ENCODE measurements at places on chromosomes 4 and X.

GRCh38 chr4:89570931-89571330 lies 263.3 kb upstream of the GPRIN3 start:
- no peaks in the 10 kb centered on the region for H3K4me1 ChIP-seq
- H3K4me3 ChIP-seq = no peak overlapping the region
- peaks cover 6% of the 10 kb centered on the region for H3K27me3 ChIP-seq
- H3K36me3 ChIP-seq = no peaks in the 10 kb centered on the region
- no peak for DNase-seq

- H3K27ac ChIP-seq = no peak overlapping the region
- H3K36me3 ChIP-seq = no peaks in the 10 kb centered on the region
- no peak overlapping the region for H3K4me3 ChIP-seq
- DNase-seq = no peak
- H3K27me3 ChIP-seq = no peaks in the 10 kb centered on the region
- no peaks in the 10 kb centered on the region for H3K4me1 ChIP-seq
These were observed 907.6 kb upstream of the EPHA5 start for GRCh38 chr4:66577922-66578321.

- no peak overlapping the region for H3K27ac ChIP-seq
- H3K27me3 ChIP-seq = peaks cover 7% of the 10 kb centered on the region
- peaks cover 12% of the 10 kb centered on the region for H3K4me1 ChIP-seq
- no peak overlapping the region for H3K4me3 ChIP-seq
These were observed 34.0 kb upstream of the PACRGL start for GRCh38 chr4:20666012-20666860.

- H3K27ac ChIP-seq = no peak overlapping the region
- no peaks in the 10 kb centered on the region for H3K4me1 ChIP-seq
- H3K36me3 ChIP-seq = no peaks in the 10 kb centered on the region
- no peaks in the 10 kb centered on the region for H3K27me3 ChIP-seq
These were observed 125.2 kb downstream of the AREG start for GRCh38 chr4:74570095-74570494.

GRCh38 chr4:68245594-68245993 lies at the start of gene TMPRSS11B:
Gene TMPRSS11B (minus strand): TSS chr4:68245694. CDS start chr4:68245558, 136 bp downstream.
- DNase-seq = no peak
- H3K27me3 ChIP-seq = no peaks in the 10 kb centered on the region
- no peak within 1 kb of the TSS for H3K4me3 ChIP-seq
- H3K27ac ChIP-seq = no peak within 1 kb of the TSS
- peaks cover 13% of the 10 kb centered on the region for H3K4me1 ChIP-seq
- H3K36me3 ChIP-seq = peaks cover 2% of the 10 kb centered on the region

DNA sequence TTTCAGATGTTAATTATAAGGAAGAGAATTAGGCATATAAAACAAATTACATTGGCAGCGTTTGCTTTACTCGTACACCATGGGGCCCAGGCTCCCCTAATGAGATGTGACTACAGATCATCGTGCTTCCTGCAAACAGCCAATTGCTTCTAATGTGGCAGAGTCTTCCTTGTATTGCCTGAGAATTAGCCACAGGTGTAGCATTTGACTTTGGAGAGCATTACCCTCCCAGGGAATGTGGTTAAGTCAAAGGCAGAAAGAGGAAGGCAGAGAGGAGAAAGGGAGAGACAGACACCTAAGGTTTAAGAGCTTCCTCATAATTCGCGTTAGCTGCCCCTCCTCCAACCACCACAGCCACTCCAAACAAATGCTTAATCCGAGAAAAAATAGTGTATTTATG lies 97.0 kb downstream of the MID1IP1 start:
- no peaks in the 10 kb centered on the region for H3K36me3 ChIP-seq
- no peak for DNase-seq
- H3K4me3 ChIP-seq = no peak overlapping the region
- no peaks in the 10 kb centered on the region for H3K4me1 ChIP-seq

- H3K27ac ChIP-seq = no peak overlapping the region
- H3K4me3 ChIP-seq = no peak overlapping the region
These were observed 49.2 kb downstream of the PJA1 start for GRCh38 chrX:69116077-69116476.

DNA sequence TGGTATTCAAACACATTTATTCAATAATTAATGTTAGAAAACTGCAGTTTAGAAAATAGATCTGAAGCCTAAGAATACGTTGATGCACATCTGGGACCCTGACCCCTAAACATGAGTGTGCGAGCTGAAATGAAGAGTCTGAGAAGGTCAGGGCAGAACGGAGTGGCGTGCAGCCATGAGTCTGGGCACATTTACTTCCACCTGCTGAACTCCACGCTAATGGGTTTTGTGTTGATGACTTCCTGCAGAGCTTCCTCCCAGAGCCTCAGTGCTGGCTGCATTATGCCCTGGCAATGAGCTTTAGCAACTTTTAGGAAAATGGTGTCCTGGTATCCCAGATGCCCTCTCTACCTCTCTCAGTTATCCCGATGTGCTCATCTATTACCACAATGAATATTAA lies 53.1 kb downstream of the FAM114A1 start:
- no peak overlapping the region for H3K27ac ChIP-seq
- H3K27me3 ChIP-seq = no peaks in the 10 kb centered on the region
- no peak for DNase-seq

GRCh38 chr4:117385526-117385925 lies 300.1 kb upstream of the TRAM1L1 start:
- no peak overlapping the region for H3K4me3 ChIP-seq
- no peaks in the 10 kb centered on the region for H3K4me1 ChIP-seq
- H3K27me3 ChIP-seq = no peaks in the 10 kb centered on the region
- DNase-seq = no peak

GRCh38 chr4:150297861-150298474 lies 219.7 kb downstream of the DCLK2 start:
- H3K27ac ChIP-seq = no peak overlapping the region
- H3K4me3 ChIP-seq = no peak overlapping the region
- H3K4me1 ChIP-seq = peaks cover 18% of the 10 kb centered on the region
- no peak for DNase-seq
- H3K36me3 ChIP-seq = peaks cover 3% of the 10 kb centered on the region
